ENCODE measurements at places on chromosomes 7 and 10. TPM values are rescaled to one million over a fixed set of nuclear protein-coding genes. Genes with fewer than 3 reads are reported as not detected.

DNA sequence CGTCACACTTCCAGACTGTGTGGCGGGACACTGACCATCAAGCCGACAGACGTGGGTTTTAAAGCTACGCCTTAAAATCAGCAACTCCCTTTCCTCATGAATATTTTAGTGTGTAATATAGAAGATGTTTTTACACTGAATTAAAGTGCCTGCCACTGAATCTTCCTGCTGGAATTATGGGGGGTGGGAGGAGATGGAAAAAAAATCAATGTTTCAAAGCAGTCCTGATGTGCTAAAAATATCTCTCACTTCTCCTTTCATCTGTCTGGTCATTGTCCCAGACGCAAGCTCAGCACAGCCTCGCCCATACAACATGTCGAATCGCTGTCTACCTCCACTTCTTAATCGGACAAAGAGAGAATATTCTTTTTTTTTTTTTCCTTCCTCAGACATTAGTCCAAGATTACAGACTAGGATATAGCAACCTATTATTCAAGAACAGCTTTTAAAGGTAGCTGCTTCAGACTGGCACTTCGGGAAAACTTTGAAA lies 165.1 kb upstream of the KLF14 start:
- DNase-seq: no peak

GRCh38 chr10:50605269-50605950 lies 18.3 kb downstream of the SGMS1 start:
- DNase-seq: no peak

- DNase-seq: peak; percentile 63
Measured at GRCh38 chr10:88553116-88553752, 29.9 kb downstream of the RNLS start.

DNA sequence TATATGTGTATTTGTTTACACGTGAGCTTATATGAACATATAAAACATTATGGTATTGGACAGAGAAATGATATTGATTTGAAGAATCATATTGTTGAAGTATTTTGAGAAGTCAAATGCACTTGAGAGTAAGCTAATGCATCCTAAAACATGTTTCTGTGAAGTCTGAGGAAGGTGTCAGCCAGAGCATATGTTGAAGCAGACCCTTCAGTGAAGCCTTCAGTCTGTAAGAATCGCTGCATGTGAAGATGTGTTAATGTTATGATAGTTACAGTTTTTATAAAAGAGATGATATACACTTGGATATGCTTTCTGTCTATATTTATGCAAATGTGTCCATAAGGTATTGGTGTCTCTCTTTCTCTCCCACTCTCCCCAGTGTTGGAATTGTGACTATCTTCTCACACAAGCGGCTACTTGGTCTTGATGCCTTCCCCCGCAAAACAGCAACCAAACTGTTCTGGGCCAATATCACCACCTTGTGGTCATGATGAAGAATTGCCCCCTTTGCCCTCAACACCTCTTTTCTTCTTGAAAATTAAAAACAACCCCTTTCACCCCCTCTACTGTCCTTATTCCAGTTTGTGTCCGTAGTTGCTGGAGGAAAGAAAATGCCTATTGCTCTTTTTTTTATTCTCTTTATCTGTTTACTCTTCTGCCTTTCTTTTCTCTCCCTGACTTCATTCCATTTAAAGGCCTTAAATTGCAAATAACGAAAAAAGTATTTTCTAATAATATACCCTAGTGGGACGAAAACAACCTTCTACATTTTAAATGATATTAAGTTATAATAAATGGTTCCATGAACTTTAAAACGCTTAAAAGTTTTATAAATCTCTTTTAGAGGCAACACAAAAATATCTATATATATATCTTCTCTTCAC lies 64.9 kb downstream of the IKZF1 start:
- no peak for DNase-seq

- DNase-seq: no peak
Measured at GRCh38 chr7:80147543-80148391, 13.1 kb downstream of the GNAI1 start.

DNA sequence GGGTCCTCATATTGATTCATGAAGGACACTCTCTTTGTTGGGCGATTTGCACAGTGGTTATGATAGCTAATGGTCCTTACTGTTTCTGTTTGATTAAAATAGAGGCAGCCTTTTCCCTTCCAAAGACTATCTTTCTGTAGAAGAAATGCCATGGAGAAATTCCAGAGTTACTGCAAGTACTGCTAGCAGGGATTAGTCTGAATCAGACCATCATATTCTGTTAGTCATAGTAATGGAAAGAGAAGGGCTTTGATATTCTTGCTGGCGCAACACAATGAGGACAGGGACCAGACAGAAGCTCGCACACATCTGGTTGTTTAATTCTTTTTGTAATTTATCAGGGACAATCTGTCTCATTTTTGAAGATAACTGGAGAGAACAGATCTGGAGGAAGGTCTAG lies 304.5 kb upstream of the FZD8 start:
- DNase-seq: no peak

The LIPN gene
- total RNA-seq: not detected

The CFAP46 gene
- total RNA-seq: 0.76 TPM

The HOXA3 gene
- 3.0 TPM for total RNA-seq

The TUBB8 gene
- not detected for total RNA-seq

The C7orf57 gene
- total RNA-seq: not detected

The ADCK2 gene
- total RNA-seq: 27.6 TPM

The VIPR2 gene
- total RNA-seq: not detected

Measured in dermis microvascular lymphatic vessel endothelial cell (primary cell).